Smooth muscle cell of the pulmonary artery (primary cell): ENCODE measurements at places on chromosomes 2 and 18. TPM values are rescaled to one million over a fixed set of nuclear protein-coding genes. Genes with fewer than 3 reads are reported as not detected.

The GALNT5 gene
- 146 and 164 TPM in 2 replicates for total RNA-seq

The FN1 gene
- total RNA-seq, result 31,457 and 31,461 TPM in 2 replicates

The IER3IP1 gene
- 34.6 and 55.8 TPM in 2 replicates for total RNA-seq

The BIN1 gene
- 27.4 and 36.8 TPM in 2 replicates for total RNA-seq

The ASAP2 gene
- total RNA-seq, result 63.4 and 72.9 TPM in 2 replicates

The ANKRD62 gene
- not detected in 2 replicates for total RNA-seq

The TTC27 gene
- 18.5 and 25.6 TPM in 2 replicates for total RNA-seq

The PLEKHM3 gene
- total RNA-seq, result 13.5 and 18.1 TPM in 2 replicates

The CKAP2L gene
- 1.3 and 4.0 TPM in 2 replicates for total RNA-seq
